Smooth muscle cell of the brain vasculature (primary cell): ENCODE measurements at places on chromosomes 13 and 19.

- no peak for DNase-seq
Observed at GRCh38 chr19:28606269-28607032, 606.5 kb downstream of the UQCRFS1 start.

- DNase-seq = no peak
Observed at GRCh38 chr13:40399756-40400155, 266.7 kb downstream of the FOXO1 start.

GRCh38 chr19:17255150-17255621, 9.4 kb downstream of the USHBP1 start:
- no peak for DNase-seq

GRCh38 chr13:65623148-65623547, 1607.0 kb downstream of the PCDH9 start:
- DNase-seq = no peak
